NCI-H1092 (cell line): ENCODE measurements at places on chromosomes 11 and 22.

GRCh38 chr11:124608147-124608546, 3.1 kb upstream of the PANX3 start:
- no peak for DNase-seq

- DNase-seq: no peak
Observed at GRCh38 chr11:132579634-132580327, 952.5 kb downstream of the OPCML start.

DNA sequence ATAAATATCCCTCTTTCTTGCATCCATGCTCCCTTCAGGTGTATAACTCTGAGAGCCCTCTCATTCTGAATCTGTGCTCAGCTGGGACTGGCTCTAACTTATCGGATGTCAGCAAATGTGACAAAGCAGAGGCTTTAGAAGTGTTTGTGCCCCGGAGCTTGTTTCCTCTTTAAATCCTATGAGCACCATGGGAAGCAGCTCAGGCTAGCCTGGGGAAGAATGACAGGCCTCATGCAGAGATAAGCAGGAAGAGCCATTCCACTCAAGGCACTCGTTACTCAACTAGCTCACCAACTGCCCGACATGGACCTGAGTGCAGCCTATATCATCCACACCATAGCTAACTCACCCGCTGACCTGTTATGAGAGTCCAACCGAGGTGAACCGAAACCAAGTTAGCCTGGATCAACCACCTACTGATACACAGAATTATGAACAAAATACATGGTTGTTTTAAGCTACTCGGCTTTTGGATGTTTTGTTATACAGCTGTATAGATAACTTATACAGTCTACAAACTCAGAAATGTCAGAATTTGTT, 990.7 kb downstream of the NTM start:
- no peak for DNase-seq

DNA sequence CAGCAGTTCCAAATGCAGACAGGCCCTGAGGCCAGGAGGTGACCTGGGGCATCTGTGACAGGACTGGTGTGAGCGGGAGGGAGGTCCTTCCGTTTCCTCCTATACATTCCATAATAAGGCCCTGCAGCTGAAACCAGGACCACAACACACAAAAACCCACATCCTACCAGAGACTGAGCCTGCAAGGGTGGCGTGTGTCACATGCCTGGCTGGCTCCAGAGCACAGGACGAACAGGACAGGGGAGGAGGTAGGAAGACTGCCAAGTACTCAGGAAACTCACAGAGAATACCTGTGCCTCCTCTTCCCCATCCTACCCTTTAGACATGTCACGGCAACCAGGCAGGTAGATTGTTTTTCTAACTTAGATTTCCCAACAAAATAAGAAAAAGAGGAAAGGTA, 103.9 kb downstream of the ARL14EP start:
- DNase-seq: no peak

- no peak for DNase-seq
Observed at GRCh38 chr22:50531546-50531961, 1.7 kb upstream of the TYMP start.

DNA sequence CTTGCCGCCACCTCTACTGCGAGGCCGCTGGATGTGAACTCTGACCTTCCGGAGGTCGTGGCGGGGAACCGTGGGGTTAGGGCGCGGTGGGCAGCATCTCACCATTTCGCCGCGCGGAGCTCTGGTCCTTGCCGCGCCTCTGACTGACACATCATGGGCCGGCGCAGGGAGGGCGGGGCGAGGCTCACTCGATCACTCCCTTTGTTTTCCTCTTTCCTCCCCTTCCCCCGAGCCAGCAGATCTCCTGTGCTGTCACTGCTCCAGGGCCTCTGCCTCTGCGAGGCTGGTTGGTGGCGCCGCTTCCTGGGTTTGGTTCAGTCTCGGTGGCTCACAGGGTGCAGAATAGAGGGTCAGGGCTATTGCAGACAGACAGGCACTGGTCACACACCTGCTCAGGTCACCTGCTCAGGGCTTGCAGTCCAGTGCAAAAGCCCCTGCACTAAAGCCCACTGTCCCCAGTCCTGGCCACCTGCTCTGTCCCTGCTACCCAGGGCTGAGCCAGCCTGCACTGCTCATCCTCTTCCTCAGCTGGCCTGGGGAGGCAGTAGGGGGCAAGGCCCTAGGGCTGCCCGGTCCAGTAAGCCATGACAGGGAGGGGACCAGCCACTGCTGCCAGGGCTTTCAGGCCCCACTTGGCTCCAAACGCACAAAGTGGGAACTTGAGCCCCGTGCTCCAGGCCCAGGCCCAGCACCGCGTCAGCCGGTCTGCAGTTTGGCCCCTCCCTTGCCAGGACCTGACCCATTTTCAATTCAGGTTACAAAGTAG, 36.2 kb downstream of the PISD start:
- no peak for DNase-seq

DNA sequence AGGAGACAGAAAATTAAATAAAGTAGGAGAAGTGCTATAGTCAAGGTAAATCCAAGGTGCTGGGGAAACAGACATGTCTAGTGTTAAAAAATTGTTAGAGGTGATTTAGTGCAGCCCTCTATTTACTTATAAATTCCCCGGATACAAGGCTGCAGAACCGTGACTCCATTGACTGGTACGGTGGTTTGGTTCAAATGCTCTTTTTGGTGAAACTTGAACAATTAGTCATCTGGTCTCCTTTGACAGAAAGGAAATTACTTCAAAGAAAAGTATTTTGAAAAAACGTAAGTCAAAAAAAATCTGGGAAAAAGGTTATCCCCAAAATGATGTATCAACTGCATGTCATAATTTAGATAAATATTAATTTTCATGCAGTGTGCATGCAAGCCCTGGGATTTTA, 399.2 kb downstream of the CNTN5 start:
- no peak for DNase-seq

DNA sequence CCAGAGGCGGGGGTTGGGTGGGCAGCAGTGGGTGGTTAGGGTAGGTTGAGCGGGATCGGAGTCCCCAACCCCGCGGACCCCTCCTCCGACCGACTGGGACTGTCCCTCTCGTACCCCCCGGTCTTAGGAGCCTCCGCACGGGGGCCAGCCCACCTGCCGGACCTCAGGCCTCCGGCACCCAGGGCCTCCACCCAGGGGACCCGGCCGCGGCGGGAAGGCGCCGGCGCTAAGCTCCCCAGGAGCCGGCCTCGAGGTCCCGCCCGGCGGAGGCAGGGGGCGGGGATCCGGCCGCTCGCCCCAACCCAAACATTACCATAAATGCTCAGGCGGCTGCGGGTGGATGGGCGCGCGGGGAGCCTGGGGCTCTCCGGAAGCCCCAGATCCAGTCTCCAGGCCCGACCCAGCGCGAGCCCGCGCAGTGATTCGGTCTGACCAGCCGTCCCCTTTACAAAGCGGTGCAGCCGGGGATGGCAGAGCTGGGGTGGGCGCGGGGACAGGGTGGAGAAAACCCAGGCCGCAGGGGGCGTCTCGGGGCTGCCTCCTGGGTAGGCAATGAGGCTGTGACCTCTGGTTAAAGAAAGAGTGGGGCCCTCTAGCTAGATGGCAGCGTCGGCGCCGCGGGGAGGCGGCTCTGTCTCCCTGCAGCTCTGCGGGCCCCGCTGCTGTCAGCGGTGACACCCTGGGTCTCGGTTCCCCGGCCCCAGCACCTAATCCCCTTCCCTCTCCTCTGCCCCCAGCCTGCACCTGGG, 4.0 kb upstream of the MCAM start:
- DNase-seq: no peak

- no peak for DNase-seq
Observed at GRCh38 chr22:22787786-22788459, 99.7 kb upstream of the IGLL5 start.

- no peak for DNase-seq
Observed at GRCh38 chr11:1648653-1649420, 19.3 kb downstream of the KRTAP5-5 start.

DNA sequence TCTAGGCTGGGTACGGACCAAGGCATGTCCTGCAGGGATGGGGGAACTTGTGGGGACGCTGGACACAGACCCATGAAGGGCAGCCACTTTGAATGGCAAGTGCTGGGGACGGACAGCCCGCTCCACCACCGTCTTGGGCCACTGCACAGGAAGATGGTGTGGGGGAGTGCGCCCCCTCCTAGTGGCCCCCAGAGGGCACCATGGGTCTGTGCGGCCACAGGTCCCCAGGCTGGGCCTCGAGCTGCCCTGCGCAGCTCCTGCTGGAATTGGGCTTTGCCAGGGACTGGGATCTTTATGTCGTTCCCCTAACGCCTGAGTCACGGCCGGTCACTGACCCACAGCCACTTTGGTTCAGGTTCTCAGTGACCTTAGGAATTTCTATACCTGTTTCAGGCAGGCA, 44.4 kb downstream of the NAT10 start:
- no peak for DNase-seq

DNA sequence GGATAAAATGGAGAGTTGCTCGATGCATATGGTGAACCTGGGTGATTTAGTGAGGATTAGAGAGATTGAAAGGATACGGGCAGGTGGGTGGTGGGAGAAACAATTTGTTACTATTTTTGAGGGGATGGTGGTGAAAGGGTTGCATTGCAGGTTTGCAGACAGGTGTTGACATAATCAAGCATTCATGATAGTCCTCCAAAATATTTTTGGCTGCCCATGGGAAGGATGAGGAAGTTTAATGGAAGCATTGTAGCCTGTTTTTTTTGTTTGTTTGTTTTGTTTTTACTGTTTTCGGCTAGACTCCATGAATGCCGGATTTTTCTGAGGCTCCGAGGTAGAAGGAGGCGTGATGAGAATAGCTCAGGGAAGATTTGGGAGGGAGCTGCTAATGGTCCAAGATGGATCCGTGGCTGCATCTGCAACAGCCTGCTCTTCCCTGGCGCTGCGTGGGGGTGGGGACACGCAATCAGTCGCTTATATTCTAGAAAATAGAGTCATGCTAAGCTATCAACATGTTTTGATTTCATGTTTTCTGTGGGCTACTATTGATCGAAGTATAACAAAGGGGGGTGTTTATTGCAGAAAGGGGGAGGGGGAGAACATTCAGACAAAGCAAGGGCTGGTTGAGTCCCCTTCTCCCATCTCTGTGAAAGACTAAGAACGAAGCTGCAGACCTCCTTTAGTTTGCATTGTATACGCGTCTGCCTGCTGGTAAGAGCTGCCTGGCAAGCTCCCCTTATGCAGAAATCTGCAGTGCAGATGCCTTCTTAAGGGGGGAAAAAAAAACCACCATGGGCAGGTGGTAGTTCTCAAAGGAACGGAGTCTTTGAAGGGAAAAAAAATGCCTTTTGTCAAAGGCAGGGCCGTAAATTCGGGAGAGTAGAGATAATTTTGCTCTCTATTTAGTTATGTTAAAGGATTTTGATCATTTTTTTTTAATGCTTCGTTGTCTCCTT, 1.0 kb downstream of the RTN3 start:
- DNase-seq: peak; percentile 38

GRCh38 chr11:109306322-109306721, 115.7 kb upstream of the C11orf87 start:
- no peak for DNase-seq

DNA sequence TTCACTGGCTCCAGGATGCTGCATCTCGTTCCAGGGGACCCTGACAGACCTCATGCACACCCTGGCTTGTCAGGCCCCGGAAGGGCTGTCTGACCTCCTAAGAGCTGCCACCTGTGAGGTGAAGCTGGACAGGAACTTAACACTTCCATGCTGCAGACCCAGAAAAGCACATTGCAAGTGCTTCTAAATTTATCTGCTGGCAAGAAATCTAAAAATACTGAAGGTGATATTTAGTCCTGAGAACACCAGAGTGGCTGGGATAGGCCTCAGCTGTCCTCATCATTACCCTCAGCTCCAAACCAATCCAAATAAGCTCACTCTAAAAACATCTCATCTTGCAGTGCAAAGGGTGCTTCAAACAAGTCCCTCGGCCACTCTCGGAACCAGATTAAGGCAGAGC, 46.7 kb downstream of the ABTB2 start:
- no peak for DNase-seq

DNA sequence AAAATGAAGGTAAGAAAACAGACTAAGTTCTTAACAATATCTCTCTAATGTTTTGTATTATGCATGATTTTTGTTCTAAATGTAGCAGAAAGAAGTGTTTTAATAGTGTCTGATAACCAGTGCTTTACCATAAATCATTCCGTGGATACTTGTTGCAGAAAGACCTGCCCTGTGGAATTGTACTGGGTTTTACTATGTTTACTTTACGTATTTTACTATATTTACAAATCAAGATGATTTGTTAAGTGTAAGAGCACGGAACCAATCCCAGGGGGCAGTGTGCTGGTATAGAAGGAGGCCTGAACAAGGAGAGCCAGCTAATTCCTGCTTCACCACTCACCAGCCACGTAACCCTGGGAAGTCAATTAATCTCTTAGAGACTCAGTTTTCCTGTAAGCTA, 1.4 kb downstream of the HTR3B start:
- DNase-seq: peak; percentile 52

DNA sequence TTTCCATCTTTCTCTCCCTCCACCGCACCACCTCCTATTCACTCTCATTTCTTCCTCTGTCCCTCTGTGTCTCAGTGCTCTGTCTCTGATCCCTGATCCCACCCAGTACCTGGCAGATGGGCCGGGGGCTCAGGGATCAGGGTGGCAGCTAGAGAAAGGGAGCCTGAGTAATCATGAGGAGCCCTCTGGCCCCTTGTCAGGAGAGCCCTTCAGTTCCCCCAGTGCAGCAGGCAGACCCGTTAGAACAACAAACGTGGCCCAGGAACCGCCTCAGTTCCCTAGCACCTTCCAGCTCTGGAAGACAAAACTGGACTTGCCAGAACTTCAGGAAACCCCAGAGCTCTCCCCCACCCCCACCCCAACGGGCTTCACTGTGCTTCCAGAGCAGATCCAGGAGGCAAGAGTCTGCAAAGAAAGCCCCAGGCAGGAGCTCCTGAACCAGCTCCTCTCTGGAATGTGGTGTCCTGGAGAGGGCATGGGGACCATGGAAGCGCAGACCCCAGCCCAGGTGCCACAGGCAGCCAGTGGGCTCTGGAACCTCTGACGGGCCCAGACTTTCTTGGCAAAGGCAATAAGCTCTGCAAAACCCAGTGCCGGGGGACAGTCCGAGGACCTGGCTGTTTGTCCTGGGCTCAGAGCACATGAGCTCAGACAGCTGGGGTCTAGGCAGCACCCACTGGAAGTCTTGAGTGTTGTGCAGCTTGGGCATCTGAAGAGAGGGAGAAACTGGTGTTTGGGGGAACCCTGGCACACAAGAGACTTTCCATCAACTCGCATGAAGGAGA, 43.2 kb downstream of the LMO1 start:
- no peak for DNase-seq

DNA sequence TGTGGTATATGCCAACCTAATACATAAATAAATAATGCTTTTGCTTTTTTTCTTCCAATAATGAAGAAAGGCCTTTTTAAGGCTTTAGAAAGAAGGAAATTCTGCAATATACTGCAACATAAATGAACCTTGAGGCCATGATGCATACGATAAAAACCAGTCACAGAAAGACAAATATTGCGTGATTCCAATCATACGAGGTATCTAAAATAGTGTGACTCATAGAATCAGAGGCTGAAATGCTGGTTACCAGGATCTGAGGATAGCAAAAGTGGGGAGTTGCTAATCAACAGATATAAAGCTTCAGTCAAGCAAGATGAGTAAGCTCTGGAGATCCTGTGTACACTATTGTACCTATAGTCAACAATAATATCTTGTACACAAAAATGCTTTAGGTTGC, 24.2 kb downstream of the MS4A6A start:
- DNase-seq: no peak

- DNase-seq: no peak
Observed at GRCh38 chr11:75158696-75159150, 7.8 kb downstream of the SLCO2B1 start.

GRCh38 chr11:22138264-22138663, 54.6 kb upstream of the ANO5 start:
- DNase-seq: no peak

- no peak for DNase-seq
Observed at GRCh38 chr11:96579656-96580055, 189.8 kb downstream of the JRKL start.

GRCh38 chr11:88318017-88318416, 19.5 kb downstream of the CTSC start:
- no peak for DNase-seq
